ENCODE measurements at places on chromosomes 1 and 21. TPM values are rescaled to one million over a fixed set of nuclear protein-coding genes. Genes with fewer than 3 reads are reported as not detected.

PADI3 gene
- total RNA-seq = not detected

SLC25A34 gene
- total RNA-seq = 1.6 TPM

FCER1G gene
- total RNA-seq = 16.2 TPM

PRDM16 gene
- 4.7 TPM for total RNA-seq

Data from skeletal muscle tissue (tissue), 5 donors.